ENCODE measurements at places on chromosomes 13 and 19. TPM values are rescaled to one million over a fixed set of nuclear protein-coding genes. Genes with fewer than 3 reads are reported as not detected.

GRCh38 chr13:77329911-77330584, 3.2 kb upstream of the MYCBP2 start:
- H3K36me3 ChIP-seq: no peaks in the 10 kb centered on the region
- H3K27ac ChIP-seq: peak overlapping the region; percentile 93
- H3K4me1 ChIP-seq: peaks cover 29% of the 10 kb centered on the region
- H3K27me3 ChIP-seq: peaks cover 4% of the 10 kb centered on the region

GRCh38 chr19:33813391-33814101, 16.9 kb downstream of the KCTD15 start:
- peaks cover 24% of the 10 kb centered on the region for H3K36me3 ChIP-seq
- H3K4me3 ChIP-seq: no peak overlapping the region
- H3K4me1 ChIP-seq: peaks cover 3% of the 10 kb centered on the region
- no peak for DNase-seq
- peaks cover 7% of the 10 kb centered on the region for H3K27me3 ChIP-seq
- H3K27ac ChIP-seq: no peak overlapping the region

Gene OR4F17
- total RNA-seq: not detected

DNA sequence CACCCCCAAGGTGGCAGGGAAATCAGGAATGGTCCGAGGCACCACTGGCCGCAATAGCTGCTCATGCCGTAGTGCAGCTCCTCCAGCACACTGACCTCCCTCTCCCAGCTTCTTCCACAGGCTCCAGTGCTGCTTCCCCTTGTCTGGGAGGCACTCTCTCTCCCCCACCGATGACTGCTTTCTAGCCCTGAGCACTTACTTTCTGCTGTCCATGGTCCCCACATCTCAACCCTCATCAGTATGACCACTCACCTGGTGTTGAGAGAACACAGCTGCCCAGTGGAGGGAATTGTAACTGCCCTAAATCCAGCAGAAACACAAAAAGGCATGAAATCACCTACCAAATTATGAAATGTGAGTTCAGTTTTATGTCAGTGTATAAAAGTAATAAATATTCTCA, 28.9 kb upstream of the TPP2 start:
- H3K36me3 ChIP-seq: no peaks in the 10 kb centered on the region
- no peak overlapping the region for H3K4me3 ChIP-seq

Gene MISP3
- total RNA-seq: 0.98 TPM

DNA sequence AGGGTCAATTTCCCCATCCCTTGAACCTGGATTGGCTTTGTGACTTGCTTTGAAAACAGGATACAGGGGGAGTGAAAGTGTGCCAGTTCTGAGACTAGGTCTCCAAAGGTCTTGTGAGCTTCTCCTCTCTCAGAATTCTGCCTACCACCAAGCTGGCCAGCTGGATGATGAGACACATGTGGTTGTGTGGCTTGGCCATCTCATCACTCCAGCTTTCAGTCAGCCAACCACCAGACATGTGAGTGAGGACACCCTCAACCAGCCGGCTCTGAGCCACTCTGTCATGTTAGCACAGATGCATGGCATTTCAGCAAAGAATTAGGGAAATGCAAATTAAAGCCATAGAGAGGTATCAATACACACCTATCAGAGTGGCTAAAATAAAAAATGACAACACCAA, 29.5 kb downstream of the ENOX1 start:
- H3K36me3 ChIP-seq: no peaks in the 10 kb centered on the region
- H3K4me3 ChIP-seq: no peak overlapping the region
- H3K27ac ChIP-seq: no peak overlapping the region
- no peaks in the 10 kb centered on the region for H3K27me3 ChIP-seq

All from mesothelial cell of epicardium (in vitro differentiated cells).